ENCODE measurements at places on chromosomes 16 and 17.

- DNase-seq: no peak
Measured at GRCh38 chr16:85601730-85602401, 11.3 kb upstream of the GSE1 start.

- DNase-seq: no peak
Measured at GRCh38 chr17:58052945-58053715, 30.1 kb upstream of the DYNLL2 start.

DNA sequence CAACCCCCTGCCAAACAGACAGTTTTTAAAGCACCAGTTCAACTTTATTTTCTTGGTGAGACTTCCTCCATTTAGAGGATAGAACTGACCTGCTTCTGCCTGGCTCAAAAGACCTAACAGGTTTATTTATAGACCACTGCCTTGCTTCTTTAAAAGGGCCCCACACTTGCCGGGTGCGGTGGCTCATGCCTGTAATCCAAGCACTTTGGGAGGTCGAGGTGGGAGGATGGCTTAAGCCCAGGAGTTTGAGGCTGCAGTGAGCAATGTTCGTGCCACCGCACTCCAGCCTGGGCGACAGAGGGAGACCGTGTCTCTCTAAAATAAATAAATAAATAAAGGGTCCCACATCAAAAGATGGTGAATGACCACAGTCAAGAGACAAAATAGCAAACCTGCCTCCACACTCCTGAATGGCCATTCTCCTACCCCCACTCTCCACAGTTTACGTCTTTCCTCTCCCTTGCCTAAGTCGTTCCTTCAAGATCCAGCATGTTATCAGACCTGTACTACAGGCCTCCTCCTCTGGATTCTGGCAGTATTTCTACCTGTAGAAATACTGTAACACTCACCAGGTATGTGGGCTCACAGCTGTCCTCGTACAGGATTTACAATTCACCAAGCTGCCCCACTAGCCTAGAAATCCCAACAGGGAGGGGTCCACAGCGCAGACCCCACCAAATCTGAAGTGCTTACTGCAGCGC, 95.6 kb downstream of the SMG6 start:
- DNase-seq: no peak

DNA sequence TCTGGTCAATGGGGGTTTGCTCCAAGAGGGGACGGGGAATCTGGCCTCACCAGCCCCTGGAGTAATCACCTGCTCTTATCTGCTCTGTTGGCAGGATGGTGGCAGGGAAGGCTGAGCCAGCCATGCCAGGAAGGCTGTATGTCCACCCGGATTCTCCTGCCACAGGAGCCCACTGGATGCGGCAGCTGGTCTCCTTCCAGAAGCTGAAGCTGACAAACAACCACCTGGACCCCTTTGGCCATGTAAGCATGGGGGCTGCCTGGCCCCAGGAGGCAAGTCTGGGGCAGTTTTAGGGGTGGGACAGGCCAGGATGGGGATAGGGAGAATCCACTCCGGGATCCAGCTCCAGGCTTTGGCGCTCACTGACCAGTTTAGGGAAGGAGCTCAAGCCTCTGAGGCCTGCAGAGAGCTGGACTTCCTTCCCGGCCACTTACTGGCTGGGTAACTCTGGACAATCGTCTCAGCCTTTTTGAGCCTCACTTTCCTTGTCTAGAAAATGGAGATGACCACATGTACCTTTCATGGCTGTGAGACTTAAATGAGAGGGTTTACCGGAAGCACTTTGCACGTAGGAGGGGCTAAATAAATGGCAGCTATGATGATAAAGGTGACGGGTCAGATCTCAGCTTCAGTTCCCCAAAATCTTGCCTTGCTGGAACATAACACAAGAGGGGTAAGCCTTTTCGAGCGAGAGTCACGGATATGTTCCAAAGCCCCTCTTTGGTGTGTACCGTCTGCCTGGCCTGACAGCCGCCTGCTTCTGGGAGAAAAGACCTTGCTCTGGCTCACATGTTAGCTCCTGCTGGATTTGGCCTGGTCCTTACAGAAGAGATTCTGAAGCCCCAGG, 15.4 kb downstream of the TBX4 start:
- no peak for DNase-seq

DNA sequence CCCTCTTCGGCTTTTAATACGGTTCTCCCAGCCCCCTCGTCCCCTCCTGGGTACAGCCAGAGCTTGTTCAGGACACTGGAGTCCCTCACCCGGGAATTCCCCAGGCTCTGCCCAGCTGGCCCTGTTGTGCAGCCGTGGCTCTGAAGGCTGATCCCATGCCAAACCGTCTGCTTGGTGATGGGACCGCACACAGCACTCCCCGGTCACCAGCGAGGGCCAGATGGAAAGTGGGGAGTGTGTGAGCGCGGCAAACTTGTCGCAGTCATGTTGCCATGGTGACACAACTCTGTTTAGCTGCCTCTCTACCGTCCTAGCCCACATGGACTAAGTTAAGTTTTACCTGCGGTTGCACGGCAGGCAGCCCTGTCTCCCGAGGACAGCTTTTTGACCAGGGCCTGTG, 107.9 kb downstream of the RAP1GAP2 start:
- DNase-seq: no peak

- peak; percentile 6 for DNase-seq
Measured at GRCh38 chr16:84765616-84766580, 53.9 kb upstream of the CRISPLD2 start.

DNA sequence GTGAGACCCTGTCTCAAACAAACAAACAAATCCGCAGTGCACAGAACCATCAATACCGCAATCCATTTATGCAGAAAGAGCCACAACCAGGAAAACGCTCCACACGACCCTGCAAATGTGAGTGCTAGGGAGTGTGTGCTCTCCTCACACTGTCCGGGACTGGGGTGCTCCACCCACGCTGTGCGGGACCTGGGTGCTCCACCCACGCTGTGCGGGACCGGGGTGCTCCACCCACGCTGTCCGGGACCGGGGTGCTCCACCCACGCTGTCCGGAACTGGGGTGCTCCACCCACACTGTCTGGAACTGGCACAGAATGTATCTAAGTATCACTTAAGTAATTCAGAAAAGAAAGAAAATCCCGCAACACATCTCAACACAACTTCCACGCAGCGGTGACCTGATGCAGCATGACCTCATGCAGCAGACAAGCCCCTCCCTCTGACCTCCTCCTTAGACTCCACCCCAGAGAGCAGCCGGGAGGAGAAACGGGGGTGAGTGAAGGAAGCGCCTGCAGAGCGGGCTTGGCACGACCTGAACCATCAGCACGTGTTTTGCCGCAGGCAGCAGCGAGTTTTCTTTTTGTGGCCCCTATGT, 38.5 kb downstream of the ZNF276 start:
- DNase-seq: no peak

DNA sequence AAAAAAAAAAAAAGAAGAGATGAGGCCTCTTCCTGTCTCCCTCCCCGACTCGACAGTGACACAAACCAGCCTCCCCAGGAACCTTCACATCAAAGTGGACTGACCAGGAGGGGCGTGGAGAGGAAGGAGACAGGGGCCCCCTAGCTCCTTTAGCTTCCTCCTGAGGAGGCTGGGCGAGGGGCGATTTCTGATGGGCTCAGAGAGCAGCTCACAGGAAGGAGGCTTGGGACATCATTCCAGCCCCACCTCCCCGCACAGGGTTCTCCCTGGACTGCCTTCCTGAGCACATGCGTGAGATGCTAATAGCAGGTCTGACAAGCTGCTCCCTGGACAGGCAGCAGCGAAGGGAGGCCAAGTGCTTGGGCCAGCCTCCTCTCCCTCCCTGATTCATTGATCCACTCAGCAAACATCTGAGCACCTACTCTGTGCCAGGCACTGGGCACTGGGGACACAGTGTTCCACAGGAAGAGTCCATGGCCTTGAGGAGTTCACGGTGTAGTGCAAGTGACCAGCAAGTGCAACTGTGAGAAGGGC, 14.4 kb upstream of the DOK4 start:
- no peak for DNase-seq
